ENCODE measurements at places on chromosomes 13 and 19.
A peak's percentile ranks its signal among the peaks of the same experiment; 100 is the strongest.

DNA sequence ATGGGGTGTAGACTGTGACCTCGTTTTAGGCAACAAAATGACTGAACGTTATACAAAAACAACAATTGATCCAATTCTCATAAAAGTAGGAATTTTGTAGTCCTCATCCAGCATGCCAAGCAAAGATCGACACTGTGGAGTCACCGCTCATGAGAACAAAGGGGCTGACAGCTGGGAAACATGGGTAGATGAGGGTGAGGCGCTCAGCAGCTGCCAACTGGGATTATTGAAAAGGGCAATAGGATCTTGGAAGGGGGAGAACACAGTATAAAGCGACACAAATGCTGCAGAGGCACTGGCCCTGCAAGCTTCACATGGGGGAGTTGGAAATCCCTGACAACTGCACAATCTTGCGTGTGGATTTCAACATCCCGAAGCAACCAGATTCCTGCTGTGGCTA is 5.4 kb upstream of the ZNF765 start:
- no peak for DNase-seq

GRCh38 chr19:53357821-53358581 is 7.5 kb upstream of the ZNF525 start:
- no peak for DNase-seq

DNA sequence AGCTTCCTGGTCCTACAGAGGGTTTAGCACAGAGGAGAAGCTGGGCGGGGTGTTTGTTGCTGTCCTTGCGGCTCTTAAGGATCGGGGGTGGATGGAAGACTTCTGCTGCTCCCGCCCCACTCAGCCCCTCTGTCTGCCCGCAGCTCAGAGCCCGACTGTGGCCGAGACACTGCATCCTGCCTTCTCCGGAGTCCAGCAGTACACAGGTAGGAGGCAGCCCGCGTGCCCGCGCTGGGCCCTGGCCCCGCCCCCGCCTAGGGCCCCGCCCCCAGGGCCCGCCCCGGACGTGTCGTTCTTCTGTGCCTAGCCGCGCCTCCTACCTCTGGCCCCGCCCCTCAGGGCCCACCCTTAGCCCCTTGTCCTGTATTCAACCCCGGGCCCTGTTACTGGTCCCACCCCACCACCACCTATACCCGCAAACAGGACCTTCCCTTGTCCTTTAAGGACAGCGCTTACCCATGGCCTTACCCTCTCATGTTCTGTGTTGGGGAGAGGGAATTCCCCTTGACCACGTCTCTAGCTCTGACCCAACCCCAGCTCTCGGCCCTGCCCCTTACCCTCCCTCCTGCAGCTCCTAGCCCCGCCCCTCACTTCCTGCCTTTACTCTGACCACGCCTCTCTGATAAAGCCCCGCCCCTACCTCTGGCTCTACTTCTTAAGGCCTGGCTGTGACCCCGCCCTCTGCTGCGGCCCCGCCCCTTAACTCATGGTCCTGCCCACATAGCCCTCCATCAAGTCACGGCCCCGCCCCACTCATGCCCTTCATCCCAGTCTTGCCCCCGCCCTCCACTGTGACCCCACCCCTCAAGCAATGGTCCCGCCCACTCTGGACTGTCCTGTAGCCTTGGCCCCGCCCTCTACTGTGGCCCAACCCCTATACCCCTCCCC is 60.5 kb downstream of the CELF5 start:
- DNase-seq = peak; percentile 86

- DNase-seq = no peak
Measured at GRCh38 chr19:6259312-6259861, 20.4 kb downstream of the MLLT1 start.

- no peak for DNase-seq
Measured at GRCh38 chr19:14473978-14474578, 1.1 kb downstream of the PTGER1 start.

GRCh38 chr13:91148098-91148497 is 199.4 kb upstream of the MIR17HG start:
- no peak for DNase-seq

DNA sequence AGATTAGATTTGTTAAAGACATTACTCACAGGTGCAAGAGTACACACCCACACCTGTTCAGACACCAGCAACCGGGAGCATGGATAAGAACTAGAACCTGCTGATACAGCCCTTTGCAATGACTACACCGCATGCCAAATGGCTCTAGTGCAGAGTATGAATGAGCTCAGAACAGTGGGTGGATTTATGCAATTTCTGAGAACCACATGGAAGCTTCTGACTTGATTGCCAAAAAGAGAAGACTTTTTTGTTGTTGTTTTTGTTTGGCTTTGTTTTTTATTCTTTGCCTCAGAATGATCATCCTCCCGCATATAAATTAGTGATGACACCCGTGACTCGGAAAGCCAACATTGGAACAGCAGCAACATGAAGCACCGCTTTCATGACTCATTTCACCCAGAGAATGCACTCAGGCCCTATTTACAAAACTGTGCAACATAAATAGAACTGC is 77.4 kb upstream of the LRCH1 start:
- DNase-seq = peak; percentile 63

GRCh38 chr19:8361921-8362793 is 1.8 kb upstream of the ANGPTL4 start:
- peak; percentile 80 for DNase-seq

DNA sequence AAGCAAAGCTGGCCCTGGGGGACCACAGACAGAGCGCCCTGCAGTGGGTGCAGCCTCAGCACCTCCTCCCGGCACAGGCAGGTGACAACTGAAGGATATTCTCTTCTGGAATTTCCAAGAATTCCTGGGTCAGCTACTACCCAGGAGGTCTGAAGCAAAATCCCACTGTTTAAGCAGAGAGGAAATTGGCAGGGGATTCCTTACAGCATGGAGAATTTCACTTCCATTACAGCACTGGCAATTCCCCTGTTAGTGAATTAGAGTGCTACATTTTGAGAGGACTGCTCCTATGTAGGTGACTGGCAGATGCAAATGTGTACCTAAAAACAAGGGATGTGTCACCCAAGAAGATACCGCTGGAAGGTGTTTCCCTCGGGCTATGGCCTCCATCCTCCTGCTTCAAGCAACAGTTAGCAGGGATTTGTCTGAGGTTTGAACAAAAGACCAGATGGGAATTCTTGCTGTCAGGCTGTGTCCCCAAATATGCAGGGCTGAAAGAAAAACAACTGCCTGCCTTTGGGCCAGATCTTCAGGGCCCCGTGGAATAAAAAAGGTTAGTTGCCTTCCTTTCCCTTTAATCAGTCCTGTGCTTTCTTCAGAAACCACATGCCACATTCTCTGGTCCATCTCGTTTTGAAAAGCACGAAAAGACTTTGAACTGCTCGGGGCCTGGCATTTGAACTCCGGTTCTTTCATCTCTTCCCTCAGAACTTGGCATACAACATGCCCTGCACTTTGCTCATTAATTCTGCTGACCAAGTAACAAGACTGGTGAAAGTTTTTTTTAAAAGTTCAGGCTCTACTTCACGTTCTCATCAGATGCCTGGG is 296.4 kb downstream of the DNAJC15 start:
- DNase-seq = no peak

DNA sequence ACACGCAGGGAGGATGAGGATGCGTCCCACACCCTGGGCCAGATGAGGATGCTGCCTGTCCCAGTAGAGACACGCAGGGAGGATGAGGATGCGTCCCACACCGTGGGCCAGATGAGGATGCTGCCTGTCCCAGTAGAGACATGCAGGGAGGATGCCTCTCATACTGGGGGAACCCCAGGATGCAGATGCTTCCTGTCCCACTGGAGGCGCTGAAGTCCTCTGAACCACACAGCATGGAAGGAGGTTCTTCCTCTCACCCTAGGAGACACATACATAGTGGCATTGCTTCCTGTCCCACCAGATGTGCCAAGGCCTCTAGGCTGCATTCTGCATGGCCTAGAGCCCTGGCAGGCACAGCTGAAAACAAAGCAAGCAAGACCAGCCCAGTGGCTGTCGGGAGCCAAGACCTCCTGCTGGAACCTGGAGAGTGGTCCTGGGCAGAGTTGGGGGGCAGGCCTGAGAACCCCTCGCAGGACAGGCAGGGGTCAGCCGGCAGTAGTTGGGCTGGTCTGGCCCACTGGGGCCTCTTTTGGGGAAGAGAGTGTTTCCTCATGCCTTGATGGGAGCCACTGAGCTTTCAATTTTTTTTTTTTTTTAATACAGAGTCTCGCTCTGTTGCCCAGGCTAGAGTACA is 4.3 kb downstream of the HPN start:
- DNase-seq = no peak

DNA sequence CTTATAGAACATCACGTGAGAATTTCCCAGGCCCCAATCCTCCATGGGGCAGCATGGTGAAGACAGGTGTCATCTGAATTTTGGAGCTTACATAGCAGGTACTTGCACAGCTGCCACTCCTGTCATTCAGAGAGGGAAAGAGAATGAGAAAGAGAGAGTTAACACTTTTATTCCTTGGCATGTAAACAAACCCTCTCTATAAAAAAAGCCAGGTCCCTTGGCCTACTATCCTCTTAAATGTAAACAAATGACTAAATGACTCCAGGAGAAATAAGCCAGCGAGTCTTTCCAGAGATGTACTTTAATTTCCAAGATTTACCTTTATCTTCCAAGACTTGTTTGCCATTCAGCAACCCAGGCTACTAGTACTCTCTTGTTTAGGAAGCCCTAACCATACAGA is 195.3 kb upstream of the HTR2A start:
- no peak for DNase-seq

DNA sequence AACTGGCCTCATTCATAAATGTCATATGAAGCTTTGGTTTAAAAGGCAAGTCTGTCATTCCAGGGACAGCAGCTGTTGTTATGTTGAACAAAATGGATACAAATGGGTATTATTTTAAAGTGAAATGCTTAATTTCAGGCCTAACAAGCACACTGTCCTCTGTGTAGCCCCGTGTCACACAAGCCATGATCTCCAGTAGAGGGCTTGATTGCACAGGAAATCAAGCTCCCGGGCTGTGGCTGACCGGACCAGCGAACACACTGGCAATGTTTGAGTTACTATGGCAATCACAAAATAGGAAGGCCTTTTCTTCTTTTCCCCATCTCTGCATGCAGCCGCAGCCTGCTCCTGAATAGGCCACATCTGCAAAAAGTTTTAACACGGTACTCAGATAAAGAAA is 64.0 kb upstream of the GSX1 start:
- no peak for DNase-seq

DNA sequence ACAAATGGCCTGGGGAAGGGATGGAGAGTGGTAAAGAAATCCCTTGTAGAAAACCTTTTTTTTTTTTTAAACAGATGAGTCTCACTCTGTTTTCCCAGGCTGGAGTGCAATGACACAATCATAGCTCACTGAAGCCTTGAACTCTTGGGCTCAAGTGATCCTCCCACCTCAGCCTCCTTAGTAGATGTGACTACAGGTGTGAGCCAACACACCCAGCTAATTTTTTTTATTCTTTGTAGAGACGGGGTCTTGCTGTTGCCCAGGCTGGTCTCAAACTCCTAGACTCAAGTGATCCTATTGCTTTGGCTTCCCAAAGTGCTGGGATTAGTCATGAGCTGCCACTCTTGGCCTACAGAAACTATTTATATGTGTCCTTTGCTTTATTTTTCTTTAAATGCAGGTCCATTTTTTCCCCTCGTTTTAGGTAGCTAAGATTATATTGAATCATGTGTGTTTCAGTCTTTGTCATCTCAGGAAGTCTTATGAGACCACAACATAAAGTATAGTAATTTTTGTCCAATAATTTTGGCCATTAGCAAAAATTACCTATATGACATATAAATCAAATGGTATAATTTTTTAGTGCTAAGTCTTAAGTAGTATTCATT is 10.5 kb downstream of the LPAR6 start:
- DNase-seq = no peak

GRCh38 chr13:67259208-67259607 is 29.1 kb upstream of the PCDH9 start:
- no peak for DNase-seq

DNA sequence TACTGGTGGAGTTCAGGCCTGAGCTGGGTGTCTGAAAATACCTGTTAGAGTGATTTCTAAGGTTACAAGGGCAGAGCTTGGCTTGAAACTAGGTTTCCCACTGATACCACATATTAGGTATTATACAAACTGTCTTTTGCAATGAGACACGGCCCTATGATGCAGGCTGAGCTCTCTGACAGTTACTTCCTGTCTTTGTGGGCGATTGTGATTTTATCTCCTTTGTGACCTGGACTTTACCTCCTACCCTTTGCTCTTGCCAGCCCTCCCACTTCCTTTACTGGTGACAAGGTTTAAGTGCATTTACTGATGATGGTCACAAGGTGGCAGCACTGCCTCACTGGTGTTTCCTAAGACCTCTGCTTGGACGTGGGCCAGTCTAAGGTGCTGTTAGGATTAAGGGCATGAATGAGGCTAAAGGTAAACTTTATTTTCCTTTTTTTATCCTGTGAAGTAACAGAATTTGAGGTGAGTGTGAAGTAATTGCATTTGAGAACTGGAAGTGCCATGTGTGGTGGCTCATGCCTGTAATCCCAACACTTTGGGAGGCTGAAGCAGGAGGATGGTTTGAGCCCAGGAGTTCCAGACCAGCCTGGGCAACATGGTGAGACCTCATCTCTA is 7.7 kb upstream of the CXCL17 start:
- peak; percentile 72 for DNase-seq

- DNase-seq = no peak
Measured at GRCh38 chr19:46488551-46488950, 7.1 kb downstream of the PNMA8B start.

DNA sequence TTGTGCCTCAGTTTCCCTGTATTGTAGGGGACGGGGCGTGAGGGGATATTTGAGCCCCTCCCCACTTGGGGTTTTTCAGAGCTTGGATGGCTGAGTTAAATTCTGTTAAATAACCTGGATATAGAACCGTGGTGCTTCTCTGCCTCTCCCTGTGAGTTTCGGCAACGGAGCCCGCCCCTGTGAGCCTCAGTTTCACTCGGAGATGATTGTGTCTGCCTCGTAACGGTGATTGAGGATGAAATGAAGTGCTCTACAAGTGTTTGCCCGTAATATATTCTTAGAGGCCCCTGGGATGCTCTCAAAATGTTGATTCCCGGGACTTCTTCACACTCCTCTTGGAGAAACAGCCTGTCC is 509 bp downstream of the KXD1 start:
- DNase-seq = no peak

DNA sequence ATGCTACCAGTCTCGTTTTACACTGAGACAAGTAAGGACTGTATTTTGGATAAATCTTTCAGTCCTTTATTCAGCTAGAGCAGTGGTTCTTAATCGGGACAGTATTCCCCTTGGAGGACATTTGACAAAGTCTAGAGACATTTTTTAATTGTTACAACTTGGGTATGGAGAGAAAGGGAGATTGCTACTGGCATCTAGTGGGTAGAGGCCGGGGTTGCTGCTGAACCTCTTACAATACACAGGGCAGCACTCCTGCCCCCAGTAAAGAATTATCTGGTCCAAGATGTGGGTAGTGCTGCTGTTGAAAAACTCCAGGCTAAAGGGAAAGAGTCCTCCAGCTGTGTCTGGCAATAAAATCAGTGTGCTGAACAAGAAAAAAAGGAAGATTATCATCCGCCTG is 334.8 kb downstream of the SLC7A1 start:
- DNase-seq = no peak

- DNase-seq = peak; percentile 18
Measured at GRCh38 chr19:23882493-23882892, 32.2 kb upstream of the ZNF726 start.
